ENCODE measurements at places on chromosomes 11 and 22.

DNA sequence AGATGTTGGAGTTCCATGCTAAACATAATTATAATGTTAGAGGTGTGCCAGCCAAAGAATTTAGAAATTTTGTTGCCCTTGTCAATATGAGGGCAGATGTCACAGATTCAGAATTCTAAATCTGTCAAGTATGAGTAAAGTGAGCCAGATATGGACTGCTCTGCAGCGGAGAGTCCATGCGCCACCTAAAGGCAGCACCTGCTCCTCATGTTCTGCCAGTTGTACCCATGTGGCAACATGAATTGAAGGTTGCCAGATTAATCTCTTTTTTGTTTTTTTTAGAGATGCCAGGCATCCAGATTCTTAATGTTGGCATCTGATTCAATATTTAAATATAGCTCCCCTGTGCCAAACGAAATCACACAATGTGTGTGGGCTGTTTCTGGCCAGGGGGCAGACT lies 678.6 kb upstream of the ANO5 start:
- no peak for DNase-seq

DNA sequence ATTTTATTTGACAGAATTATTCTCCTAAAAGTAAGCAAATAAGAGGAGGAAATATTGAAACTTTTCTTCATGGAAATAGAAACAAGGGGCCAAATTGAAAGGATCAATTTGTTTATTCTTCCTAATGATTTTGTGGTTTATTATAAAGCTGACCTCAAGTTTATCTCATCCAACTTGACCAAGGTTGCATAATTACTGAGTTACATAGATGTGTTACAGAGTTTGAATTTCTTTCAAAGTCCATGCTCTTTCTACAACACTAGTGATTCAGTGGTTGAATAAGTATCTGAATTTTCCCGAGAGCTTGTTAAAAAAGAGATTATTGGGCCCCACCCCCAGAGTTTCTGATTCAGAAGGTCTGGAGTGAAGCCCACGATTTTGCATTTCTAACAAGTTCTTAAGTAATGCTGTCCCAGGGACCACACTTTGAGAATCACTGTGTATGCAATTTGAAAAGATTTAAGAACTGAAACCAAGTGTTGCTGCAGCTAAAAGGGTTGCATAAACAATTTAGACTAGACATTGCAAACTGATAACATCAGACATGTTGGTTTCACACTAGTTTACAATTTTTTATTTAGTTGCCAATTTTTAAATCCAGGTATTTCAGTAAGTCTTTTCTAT lies 485.7 kb upstream of the ANO5 start:
- no peak for DNase-seq

GRCh38 chr22:25363474-25363873 lies 144.0 kb downstream of the CRYBB2 start:
- DNase-seq, result no peak

GRCh38 chr11:75532200-75533048 lies 6.7 kb upstream of the GDPD5 start:
- DNase-seq, result no peak
